Ascending aorta (tissue), 2 donors: ENCODE measurements at places on chromosomes 12 and 14.
A peak's percentile ranks its signal among the peaks of the same experiment; 100 is the strongest.

DNA sequence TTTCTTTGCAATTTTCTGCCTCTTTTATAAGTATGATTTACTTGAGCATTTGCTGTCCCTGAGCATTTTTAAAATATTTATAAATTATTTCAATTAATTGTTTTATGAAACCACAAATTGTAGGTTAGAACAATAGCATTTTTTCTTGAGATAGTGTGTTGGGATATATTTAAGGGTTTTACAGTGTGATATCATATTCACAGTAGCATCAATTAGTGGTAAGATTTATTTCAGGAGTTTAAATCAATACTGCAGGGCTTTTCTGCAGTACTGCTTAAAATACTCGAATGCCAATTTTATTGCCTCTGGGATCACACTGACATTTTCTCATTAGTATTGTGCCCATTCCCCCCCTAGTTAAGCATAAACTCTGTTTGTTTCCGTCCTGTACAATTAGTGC, 82.2 kb downstream of the BHLHE41 start:
- no peaks in the 10 kb centered on the region for H3K36me3 ChIP-seq
- no peak overlapping the region for H3K4me3 ChIP-seq
- peaks cover 4% of the 10 kb centered on the region for H3K4me1 ChIP-seq

DNA sequence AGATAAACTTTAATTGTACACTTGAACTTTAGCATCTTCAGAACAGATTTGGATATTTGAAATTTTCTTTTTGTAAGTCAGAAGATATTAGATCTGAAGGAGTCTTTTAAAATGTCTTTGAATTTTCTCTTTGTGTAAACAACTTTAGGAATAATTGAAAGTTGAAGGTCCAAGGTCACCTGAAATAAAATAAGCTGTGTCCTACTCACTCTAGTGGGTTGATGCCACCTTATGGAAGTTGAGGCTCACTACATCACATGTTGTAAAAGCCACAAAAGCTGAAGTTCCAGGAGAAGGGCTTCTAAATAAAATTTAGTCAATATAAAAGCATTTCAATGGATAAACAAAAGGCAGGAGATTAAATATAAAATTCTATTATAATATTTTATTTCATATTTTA, 122.0 kb upstream of the ATXN7L3B start:
- H3K36me3 ChIP-seq = no peaks in the 10 kb centered on the region
- DNase-seq = no peak
- H3K27ac ChIP-seq = no peak overlapping the region
- no peaks in the 10 kb centered on the region for H3K27me3 ChIP-seq
- no peaks in the 10 kb centered on the region for H3K4me1 ChIP-seq

DNA sequence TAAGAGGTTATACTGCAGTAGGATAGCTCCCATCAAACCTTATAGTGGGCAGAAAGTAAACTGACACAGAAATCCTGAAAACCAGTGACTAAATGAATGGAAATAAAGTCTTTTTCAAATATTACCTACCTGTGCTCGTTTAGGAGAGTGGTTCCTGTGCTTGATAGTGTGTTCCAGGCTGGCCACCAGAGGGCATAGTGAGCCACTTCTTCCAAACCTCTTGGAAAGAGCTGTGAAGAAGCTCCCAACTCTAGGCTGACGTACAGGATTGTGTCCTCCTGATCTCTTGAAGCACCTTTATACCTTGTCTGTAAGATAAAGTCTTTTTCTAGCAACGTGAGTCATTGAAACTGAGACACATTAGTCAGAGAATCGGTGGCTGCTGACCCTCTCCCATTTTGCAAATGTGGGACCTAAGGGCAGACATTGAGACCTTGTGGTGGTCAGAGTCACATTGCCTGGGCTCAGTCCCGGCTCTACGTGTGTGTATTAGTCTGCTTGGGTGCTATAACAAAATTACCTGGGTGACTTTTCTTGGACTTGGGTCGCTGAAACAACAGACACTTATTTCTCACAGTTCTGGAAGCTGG, 17.6 kb downstream of the TDP1 start:
- no peak overlapping the region for H3K4me3 ChIP-seq
- DNase-seq = no peak
- H3K27ac ChIP-seq = no peak overlapping the region

DNA sequence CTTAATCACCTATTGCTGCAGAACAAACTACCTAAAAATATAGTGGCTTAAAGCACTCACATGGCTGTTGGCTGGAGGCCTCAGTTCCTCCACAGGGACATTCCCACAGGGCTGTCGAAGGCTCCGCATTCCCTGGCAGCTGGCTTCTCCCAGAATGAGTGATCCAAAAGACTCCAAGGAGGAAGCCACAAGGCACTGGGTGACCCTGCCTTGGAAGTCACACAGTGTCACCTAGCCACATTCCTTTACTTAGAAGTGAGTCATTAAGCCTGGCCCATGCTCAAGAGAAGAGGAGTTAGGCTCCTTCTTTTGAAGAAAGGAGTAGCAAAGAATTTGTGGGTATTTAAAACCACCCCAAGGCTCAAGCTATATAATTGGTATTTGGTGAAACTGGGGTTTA, 63.9 kb upstream of the MAP1LC3B2 start:
- no peaks in the 10 kb centered on the region for H3K36me3 ChIP-seq
- no peak overlapping the region for H3K4me3 ChIP-seq
- H3K4me1 ChIP-seq = no peaks in the 10 kb centered on the region
- H3K27ac ChIP-seq = no peak overlapping the region

DNA sequence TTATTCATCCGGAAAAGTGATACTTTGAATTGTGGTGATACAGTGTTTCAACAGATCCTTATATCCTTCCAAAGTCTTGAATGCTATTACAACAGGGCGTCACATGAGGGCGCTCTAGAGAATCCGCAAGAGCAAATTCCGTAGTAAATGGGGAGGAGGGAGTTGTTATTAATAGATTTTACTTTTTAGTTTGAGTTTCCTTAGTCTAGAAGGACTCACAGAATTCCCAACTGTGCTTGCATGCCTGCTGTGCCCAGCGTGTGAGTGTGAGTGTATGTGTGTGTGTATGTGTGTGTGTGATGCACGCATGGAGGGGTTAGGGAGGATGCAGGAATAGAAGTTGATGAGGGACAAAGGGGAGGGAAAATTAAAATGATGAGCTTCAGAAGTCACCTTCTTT, 375.3 kb downstream of the C12orf75 start:
- DNase-seq = no peak
- H3K36me3 ChIP-seq = no peaks in the 10 kb centered on the region
- no peaks in the 10 kb centered on the region for H3K27me3 ChIP-seq
- no peak overlapping the region for H3K4me3 ChIP-seq

DNA sequence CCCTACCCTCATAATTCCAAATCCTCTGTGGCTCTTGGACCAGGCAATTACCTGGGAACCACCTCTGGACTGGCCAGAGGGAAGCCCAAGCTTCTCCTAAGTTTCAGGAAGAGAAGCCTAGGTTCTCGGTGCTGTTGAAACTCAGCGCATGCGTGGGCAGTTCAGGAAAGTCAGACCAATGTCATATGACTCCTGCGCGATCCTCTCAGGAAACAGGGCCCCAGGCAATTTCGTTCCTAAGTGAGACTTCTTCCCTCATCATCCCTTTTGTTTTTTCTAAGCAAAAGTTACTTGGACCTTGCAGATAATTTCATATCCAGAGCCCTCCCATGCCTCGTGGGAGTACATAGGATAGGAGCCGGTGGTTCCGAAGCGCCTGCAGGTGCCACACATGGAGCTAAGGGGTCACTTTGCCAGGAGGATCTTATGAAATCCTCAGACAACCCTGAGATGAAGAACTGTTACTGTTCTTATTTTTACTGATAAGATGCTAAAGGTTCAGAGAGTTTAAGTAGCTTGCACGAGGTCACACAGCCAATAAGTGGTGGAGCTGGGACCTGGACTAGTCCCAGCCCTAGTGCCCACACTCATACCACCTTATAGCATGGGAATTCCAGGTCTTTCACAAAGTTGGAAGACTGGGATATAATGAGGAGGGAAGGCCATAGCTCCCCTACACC, 168.2 kb downstream of the ZFP36L1 start:
- H3K4me1 ChIP-seq = peaks cover 18% of the 10 kb centered on the region
- no peak overlapping the region for H3K4me3 ChIP-seq
- H3K27ac ChIP-seq = no peak overlapping the region

DNA sequence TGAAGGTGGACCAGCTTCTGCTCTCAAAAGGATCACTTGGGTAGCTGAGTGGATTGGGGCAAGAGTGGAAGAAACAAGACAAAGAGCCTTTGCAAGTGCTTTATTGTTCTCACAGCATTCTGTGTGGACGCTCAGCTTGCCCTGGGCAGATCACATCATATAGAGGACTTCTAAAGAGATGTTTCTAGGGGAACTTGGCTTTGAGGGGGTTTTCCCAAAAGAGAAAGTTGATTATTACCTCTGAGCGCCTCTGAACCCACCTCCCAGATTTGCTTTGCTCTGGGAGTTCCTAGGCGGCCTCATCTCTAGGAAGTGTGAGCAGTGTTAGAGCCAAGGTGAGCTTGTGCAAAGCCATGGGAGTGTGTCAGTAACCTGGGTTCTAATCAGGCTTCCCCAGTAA, 81.7 kb downstream of the RIN3 start:
- H3K4me1 ChIP-seq = peaks cover 2% of the 10 kb centered on the region
- H3K27me3 ChIP-seq = no peaks in the 10 kb centered on the region
- DNase-seq = no peak
- no peak overlapping the region for H3K4me3 ChIP-seq
- H3K36me3 ChIP-seq = no peaks in the 10 kb centered on the region

DNA sequence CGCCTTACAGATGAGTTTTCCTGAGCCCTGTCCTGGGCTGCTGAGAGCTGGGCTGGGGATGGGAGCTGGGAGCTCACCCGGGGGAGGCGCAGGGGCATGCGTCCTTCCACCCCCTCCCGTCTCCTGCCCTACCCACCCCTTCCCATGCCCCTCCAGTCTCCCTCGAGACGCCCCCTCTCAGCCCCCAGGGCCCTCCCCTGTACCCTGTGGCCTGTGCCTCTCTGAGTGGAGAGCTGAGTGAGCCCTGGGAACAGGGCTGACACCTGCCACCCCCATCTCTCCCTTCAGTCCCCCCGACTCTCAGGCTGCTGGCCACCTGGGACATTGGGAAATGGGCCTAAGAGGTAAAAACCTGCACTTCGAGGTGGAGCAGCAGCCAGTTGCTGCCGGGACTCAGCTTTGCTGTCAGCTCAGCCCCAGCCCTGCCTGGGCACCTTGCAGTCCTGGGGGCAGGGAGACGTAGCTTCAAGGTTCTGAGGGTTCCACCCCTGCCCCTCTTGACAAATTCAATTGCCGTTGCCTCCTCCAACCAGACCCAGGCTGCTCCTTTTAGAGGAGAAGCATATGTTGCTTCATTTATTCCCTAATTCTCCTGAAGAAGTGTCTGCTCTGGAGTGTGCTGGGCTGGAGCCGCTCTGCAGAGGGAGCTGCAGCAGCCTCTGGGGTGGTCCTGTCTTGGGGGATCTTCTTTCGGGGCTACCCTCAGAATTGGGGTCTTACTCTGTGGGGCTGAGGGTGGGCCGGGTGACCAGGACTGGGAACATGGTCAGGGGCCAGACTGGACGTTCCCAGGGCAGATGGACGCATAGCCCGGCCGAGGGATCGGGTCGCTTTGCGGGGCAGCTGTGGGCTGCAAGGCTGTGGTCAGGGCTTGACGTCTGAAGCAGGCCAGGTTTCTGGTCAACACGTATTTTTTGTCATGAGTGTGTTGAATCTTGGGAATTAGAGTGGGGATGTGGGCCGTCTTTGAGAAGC, 141.4 kb downstream of the ADGRD1 start:
- DNase-seq = peak; percentile 57
- H3K36me3 ChIP-seq = no peaks in the 10 kb centered on the region
- no peaks in the 10 kb centered on the region for H3K27me3 ChIP-seq
- H3K4me3 ChIP-seq = no peak overlapping the region
- no peak overlapping the region for H3K27ac ChIP-seq

- no peaks in the 10 kb centered on the region for H3K4me1 ChIP-seq
- H3K27me3 ChIP-seq = no peaks in the 10 kb centered on the region
- no peak overlapping the region for H3K4me3 ChIP-seq
- DNase-seq = no peak
- no peak overlapping the region for H3K27ac ChIP-seq
Measured at GRCh38 chr12:15829255-15829654, 40.1 kb upstream of the EPS8 start.

DNA sequence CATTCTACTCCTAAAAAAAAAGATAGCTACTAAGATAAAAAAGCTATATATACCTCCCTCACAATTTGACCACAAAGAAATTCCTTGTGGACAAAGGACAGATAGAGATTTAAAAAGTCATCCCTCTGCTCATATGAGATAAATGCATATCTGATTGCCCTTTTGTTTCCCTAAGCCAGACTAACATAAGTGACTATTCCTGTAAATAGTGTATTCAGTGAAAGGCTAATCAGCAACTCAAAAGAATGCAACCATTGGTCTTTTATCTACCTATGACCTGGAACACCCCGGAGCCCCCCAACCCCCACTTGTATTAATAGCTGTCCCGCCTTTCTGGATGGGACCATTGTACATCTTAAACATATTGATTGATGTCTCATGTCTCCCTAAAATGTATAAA, 6.3 kb upstream of the TMPO start:
- H3K27me3 ChIP-seq = no peaks in the 10 kb centered on the region
- peaks cover 2% of the 10 kb centered on the region for H3K4me1 ChIP-seq
- no peak for DNase-seq

DNA sequence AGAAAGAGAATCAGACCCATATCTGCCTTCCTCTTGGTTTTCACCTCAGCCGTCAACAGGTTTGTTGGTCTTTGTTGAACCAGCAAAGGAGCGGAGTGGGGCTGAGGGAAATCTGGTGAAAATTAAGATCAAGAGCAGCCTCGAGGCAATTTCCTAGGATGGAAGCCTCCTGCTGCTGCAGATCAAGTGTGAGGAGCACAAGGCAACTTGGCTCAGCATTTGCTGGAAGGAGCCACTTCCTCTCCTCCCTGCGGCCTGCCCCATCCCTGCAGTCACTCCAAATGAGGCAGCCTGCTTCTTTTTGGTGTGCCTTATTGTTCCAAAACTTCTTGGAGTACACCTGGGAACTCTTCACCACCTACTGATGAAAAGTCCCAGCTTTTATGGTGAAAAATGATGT, 4.9 kb downstream of the TC2N start:
- no peak overlapping the region for H3K27ac ChIP-seq
- H3K36me3 ChIP-seq = no peaks in the 10 kb centered on the region
- no peak for DNase-seq
- no peak overlapping the region for H3K4me3 ChIP-seq

GRCh38 chr14:72836085-72836484, 57.8 kb downstream of the DPF3 start:
- no peaks in the 10 kb centered on the region for H3K27me3 ChIP-seq
- no peak overlapping the region for H3K27ac ChIP-seq
- no peaks in the 10 kb centered on the region for H3K36me3 ChIP-seq
- no peaks in the 10 kb centered on the region for H3K4me1 ChIP-seq

DNA sequence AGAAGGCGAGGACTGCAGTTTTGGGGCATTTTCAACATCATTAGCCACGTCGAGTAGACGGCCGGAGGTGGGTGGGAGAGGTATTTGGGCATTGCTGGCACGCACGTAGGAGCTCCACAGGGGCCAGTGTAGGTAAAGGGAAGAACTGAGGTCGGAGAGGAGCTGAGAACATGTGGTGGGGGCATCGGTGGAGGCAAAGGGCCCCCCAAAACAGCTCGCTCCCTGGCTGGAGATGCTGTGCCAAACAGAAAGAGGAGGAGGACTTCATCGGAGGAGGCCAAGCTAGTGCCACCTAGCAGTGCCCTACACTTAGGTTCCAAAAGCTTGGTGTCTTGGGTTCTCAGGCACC, 52.0 kb upstream of the PPP2R5C start:
- no peak overlapping the region for H3K27ac ChIP-seq
- peaks cover 7% of the 10 kb centered on the region for H3K4me1 ChIP-seq
- no peak for DNase-seq
- no peaks in the 10 kb centered on the region for H3K36me3 ChIP-seq

- H3K4me1 ChIP-seq = no peaks in the 10 kb centered on the region
- no peaks in the 10 kb centered on the region for H3K27me3 ChIP-seq
- no peaks in the 10 kb centered on the region for H3K36me3 ChIP-seq
- H3K27ac ChIP-seq = no peak overlapping the region
Measured at GRCh38 chr14:95034788-95035187, 122.5 kb downstream of the DICER1 start.
